Sigmoid colon (tissue), 7 donors: ENCODE measurements at places on chromosomes 7 and 10.
A peak's percentile ranks its signal among the peaks of the same experiment; 100 is the strongest.

GRCh38 chr7:78172933-78173591 is 374.5 kb downstream of the PHTF2 start:
- H3K4me3 ChIP-seq: no peak overlapping the region
- H3K27ac ChIP-seq: no peak overlapping the region
- H3K27me3 ChIP-seq: no peaks in the 10 kb centered on the region
- peaks cover 8% of the 10 kb centered on the region for H3K4me1 ChIP-seq
- DNase-seq: no peak
- no peaks in the 10 kb centered on the region for H3K36me3 ChIP-seq

- H3K4me3 ChIP-seq: no peak overlapping the region
- H3K27ac ChIP-seq: no peak overlapping the region
- no peaks in the 10 kb centered on the region for H3K4me1 ChIP-seq
- DNase-seq: no peak
- no peaks in the 10 kb centered on the region for H3K36me3 ChIP-seq
- H3K27me3 ChIP-seq: no peaks in the 10 kb centered on the region
Observed at GRCh38 chr7:111855842-111856227, 293.5 kb upstream of the IMMP2L start.

DNA sequence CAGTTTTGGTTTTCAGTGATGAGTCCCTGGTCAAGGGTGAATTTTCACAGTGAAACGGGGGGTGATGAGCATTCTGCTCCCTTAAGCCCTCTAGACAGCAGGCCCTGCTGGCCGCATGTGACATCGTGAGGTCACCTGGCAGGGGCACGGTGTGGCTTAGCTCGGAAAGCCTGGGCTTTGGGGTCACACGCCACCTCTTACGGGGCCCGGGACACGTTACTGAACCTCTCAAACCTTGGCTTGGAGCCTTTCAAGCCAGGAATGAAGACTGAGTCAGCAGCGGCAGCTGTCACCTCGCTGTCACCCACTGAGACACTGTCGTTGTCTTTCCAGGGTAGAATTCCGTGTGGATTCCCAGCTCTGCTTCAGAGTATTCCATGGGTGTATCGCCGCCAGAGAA is 4.1 kb downstream of the GET4 start:
- H3K27ac ChIP-seq: peak overlapping the region; percentile 35
- no peaks in the 10 kb centered on the region for H3K27me3 ChIP-seq
- DNase-seq: no peak
- H3K36me3 ChIP-seq: peaks cover 3% of the 10 kb centered on the region

DNA sequence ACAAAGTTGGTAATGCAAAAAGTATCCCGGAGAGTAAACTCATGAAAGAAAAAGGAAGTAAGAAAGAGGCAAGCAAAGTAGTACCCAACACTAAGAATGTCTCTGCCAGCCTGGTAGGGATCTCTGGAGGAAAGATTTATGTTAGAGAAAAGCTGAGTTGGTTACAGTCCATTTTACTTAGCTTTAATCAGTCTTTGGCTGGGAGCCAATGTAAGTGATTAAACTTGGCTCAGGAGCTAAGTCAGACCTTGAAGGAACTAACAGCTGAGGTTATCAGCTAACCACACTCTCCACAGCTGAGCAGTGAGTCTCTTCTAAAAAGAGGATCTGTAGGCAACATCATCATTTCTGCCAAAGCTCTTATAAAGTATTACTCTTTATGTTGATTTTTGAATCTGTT is 148.0 kb downstream of the ANKRD7 start:
- no peak overlapping the region for H3K27ac ChIP-seq
- H3K4me1 ChIP-seq: no peaks in the 10 kb centered on the region
- H3K4me3 ChIP-seq: no peak overlapping the region
- no peaks in the 10 kb centered on the region for H3K36me3 ChIP-seq
